ENCODE measurements at places on chromosomes 3 and 15.
A peak's percentile ranks its signal among the peaks of the same experiment; 100 is the strongest.

DNA sequence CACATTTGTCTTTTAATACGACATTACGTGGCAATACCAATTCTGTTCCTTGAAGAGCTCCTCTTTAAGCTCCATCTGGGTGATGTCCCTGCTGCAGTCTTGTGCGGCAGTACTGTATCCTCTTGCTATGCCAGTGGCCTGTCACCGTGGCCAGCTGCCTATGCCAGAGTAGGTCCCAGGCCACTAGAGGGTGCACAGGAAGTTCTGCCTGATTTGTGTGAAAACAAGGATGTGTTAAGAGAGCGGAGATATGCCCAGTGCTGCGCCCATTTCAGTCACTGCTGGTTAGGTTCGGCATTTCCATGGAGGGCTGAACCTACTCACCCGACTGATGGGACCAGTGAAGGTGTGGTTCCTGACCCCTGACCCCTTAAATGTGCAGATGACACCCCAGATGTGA is 25.2 kb downstream of the NIPA1 start:
- peak; percentile 79 for DNase-seq

DNA sequence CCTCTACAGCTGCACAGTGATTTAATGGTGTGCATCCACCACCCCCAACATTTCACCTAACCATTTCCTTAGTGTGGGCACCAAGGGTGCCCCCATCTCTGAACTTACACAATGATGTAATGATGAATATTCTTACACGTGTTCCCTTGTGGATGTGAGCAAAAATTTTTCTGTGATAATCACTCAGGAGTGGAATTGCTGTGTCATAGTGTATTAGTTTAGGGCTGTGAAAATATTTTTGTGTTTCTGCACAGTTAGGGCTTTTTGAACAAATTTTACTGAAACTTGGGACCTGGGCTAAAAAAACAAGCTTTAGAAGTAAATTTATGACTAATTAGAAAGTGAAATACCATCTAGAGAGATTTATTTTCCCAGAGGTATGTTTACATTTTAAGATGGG is 134.5 kb upstream of the CCNL1 start:
- no peak for DNase-seq

GRCh38 chr15:99929266-99929665 is 196.0 kb upstream of the LYSMD4 start:
- DNase-seq: no peak

GRCh38 chr15:57698991-57699390 is 7.5 kb upstream of the POLR2M start:
- DNase-seq: no peak

GRCh38 chr3:32109256-32109655 is 2.8 kb downstream of the GPD1L start:
- DNase-seq: peak; percentile 88

DNA sequence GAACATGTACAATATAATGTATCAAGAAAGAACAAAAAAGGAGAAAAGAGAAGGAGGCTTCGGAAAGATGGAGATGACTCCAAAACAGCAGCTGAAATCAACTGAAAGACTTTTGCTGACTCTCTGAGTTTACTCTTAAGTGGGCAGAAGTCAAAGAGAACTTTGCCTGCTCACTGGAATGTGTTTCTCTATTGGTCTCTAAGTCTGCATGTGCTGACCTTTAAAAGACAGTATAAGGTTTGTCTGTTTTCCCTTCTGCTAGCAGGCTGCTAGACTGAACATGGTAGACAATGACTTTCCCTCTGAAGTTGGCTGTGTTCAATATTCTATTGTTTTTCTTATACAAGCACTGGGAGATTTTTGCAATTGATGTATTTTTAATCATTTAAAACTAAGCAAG is 7.2 kb upstream of the MAP4 start:
- no peak for DNase-seq

- no peak for DNase-seq
Measured at GRCh38 chr15:40747685-40748631, 7.1 kb downstream of the RMDN3 start.
